ENCODE measurements at places on chromosomes 2 and 18.

GRCh38 chr2:122244598-122245229, 489.3 kb downstream of the TSN start:
- DNase-seq = no peak

DNA sequence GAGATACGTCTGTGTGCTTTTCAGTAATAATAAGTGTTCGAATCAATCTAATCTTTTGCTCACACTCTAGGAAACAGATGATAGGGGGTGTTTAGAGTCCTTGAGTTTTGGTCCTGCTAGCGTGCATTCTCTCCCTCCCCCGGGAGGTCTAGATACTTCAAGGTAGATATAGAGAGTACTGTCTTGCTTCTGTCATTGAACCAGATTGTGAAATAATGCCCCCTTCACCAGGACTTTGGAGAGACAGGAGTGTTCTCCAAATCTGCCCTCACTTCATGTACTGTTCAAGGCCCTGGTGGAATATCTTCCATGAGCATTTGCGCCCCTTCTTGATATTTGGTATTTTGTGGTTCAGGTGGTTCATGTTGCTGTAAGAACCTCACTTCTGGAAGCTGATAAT, 59.4 kb upstream of the MGAT5 start:
- no peak for DNase-seq

GRCh38 chr2:120905298-120905697, 169.6 kb downstream of the GLI2 start:
- no peak for DNase-seq

DNA sequence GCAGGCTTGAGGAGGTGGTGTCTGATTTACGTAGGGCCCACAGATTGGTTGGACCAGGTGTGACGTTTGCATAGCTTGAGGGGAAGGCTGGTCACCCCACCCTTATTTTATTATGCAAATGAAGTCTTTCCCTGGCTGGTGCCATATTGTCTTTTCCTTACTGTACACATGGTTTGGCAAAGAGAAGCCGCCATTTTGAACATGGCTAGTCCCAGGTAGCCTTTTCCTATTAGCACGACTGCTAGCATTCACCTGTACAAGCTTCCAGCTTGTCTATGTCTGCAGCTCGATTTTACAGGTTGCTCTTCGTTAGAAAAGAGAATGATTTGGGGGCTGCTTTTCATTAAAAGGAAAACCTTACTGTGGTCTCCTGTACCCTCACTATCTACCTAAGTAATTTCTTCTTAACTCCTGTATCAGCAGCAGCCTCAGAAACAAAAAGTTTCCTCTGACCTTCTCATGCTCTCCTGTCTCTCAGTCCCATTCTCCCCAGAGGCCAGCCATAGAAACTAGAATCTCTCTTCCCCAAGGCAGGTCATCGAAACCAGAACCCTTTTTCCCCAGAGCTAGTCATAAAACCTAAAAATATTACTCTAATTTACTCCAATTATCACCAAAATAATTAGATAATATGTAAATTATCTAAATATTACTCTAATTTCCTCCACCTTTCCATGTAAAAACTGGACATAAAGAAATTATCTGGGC, 151.8 kb downstream of the B3GNT2 start:
- no peak for DNase-seq

DNA sequence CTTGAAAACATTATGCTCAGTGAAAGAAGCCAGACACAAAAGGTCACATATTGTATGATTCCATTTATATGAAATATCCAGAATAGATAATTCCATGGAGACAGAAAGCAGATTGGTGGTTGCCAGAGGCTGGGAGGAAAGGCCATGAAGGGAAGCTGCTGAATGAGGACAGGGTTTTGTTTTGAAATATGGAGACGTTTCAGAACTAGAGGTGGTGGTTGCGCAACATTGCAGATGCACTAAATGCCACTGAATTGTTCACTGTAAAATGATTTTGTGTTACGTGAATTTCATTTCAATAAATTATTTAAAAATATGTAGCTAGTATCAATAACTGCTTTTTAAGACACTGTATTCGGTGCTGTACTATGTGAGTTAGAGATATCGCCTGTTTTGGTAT, 101.7 kb upstream of the ZNF236 start:
- DNase-seq = no peak

GRCh38 chr2:16626497-16626896, 39.1 kb downstream of the CYRIA start:
- no peak for DNase-seq

DNA sequence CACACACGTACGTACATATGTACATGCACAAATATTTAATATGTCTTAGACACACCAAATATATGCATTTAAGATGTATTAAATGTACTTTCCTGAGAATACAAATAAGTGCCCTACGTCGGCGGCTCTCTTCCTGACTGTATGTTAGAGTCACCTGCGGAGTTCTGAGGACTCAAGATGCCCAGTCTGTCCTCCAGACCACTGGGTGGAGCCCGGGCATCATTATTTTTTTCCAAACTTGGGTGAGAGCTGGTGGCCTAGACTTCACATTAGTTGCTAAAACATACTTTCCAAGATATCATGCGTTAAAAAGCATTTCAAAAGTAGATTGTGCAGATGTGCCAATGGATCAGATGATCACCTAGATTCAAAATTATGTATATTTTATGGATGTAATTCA, 2.9 kb downstream of the IL18R1 start:
- DNase-seq = no peak

GRCh38 chr2:170405326-170405725, 227.4 kb downstream of the MYO3B start:
- DNase-seq = no peak

GRCh38 chr2:20291846-20292408, 58.7 kb downstream of the PUM2 start:
- no peak for DNase-seq

GRCh38 chr2:197708331-197708730, 3.2 kb downstream of the MARS2 start:
- DNase-seq = no peak

GRCh38 chr18:38257661-38258060, 692.1 kb upstream of the CELF4 start:
- DNase-seq = no peak

GRCh38 chr2:106960683-106961161, 74.8 kb upstream of the ST6GAL2 start:
- DNase-seq = no peak

GRCh38 chr2:221153226-221153625, 418.9 kb downstream of the EPHA4 start:
- DNase-seq = no peak

DNA sequence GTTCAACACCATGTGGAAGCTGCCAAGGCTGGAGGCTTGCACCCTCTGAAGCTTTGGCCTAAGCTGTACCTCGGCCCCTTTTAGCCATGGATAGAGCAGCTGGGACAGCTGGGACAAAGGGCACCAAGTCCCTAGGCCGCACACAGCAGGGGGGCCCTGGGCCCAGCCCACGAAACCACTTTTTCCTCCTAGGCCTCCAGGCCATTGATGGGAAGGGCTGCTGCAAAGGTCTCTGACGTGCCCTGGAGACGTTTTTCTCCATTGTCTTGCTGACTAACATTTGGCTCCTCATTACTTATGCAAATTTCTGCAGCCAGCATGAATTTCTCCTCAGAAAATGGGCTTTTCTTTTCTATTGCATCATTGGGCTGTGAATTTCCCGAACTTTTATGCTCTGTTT, 13.7 kb downstream of the RAPGEF4 start:
- no peak for DNase-seq

DNA sequence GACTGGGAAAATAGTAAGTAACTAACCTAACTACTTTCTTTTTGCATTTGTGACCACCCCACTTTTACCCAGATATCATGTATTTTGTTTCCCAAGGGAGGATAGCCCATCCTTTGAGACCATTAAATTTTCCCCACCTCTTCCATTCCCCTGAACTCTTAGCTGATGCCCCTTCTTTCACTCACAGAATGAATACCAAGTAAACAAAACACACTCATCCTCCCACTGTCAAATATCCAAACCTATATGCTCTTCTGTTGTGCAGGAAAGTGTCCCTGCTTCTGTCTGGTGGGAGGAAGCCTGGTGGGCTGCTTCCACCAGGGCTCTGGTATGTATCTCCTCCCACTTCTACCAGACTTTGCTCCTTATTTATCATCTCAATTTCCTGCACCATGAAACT, 64.6 kb upstream of the PARD3B start:
- no peak for DNase-seq

GRCh38 chr2:144582651-144583380, 62.9 kb upstream of the ZEB2 start:
- no peak for DNase-seq

Measured in activated naive CD4-positive, alpha-beta T cell (primary cell).